Right renal cortex interstitium (tissue), 3 donors: ENCODE measurements at places on chromosomes 12 and 14. TPM values are rescaled to one million over a fixed set of nuclear protein-coding genes. Genes with fewer than 3 reads are reported as not detected.

GRCh38 chr12:52141306-52141705 lies 50.5 kb downstream of the KRT80 start:
- no peak for DNase-seq

DNA sequence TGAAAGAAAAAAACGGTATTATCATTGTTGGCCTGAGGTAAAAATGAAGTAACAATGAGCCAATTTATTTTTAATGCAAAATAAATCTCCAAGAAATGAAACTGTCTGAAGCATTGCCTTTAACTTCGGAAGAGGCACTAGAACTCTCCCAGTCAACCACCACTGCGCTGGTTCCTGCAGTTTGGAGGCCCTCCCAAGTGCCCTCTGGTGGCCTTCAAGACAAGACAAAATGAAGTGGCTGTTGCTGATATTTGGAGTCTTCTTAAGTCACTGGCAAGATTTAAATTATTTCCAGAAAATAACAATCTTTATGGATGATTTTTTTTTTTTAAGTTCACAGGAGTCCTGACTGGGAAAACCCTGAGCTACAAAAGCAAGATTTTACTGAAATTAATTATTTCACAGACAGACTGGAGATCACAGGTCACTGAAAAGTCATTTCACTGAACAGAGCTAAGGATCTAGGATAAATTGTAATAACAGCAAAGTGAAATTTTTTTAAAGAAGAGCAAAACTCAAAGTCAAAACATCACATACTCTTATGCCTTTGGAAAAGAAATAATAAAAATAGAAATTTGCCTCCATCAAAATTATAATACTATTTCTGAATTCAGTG lies 58.2 kb downstream of the DICER1 start:
- DNase-seq, result no peak

DNA sequence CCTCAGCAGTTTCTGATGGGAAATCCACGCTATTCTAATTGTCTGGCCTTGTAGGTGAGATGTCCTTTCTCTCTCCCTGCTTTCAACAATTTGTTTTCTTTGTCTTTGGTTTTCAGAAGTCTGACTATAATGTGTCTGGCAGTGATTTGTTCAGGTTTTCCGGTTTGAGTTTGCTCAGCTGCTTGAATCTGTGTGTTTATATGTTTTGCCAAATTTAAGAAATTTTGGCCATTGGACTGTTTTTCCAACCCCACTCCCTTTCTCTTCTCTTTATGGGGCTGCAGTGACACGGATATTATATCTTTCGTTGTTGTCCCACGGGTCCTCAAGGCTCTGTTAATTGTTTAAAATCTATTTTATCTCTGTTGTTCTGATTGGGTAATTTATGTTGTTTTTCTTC lies 105.0 kb downstream of the ADGRD1 start:
- DNase-seq, result no peak

DNA sequence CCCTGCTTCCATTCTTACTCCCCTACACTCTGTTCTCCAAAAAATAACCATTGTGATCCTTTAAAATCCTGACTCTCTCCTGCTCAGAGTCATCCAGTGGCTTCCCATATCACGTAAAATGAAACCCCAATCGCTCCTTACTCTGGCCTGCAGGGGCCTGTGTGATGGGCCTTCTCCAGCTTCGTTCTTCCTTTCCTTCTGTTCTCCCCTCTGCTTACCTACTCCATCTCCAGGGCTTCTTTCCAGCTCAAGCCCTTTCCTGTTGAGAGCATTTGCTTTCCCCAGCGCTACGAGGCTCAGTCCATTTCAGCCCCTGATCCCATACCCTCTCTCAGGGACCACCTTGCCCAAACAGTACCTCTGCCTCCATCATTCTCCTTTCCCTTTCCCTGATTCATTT lies 144.4 kb upstream of the ARHGAP5 start:
- no peak for DNase-seq

GRCh38 chr14:52740751-52741150 lies 10.8 kb downstream of the STYX start:
- no peak for DNase-seq

DNA sequence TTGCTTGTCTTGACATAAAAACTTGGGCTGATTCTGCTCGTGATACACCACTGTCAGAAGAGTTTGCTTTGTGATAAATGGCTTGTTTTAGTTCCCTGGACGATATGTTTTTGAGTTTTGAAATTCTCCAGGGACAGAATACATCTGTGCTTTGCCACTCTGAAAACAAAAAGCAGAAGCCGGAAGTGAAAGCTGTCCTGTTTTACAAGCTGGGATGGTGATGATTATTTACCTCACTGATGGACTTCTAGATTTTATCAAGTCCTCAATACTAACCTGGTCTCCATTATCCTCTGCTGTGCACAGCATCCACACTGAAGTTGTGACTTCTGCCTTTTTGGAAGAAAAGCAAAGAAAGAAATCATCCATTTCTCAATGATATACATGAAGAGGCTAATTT lies 251.6 kb downstream of the TRHDE start:
- DNase-seq, result no peak

DNA sequence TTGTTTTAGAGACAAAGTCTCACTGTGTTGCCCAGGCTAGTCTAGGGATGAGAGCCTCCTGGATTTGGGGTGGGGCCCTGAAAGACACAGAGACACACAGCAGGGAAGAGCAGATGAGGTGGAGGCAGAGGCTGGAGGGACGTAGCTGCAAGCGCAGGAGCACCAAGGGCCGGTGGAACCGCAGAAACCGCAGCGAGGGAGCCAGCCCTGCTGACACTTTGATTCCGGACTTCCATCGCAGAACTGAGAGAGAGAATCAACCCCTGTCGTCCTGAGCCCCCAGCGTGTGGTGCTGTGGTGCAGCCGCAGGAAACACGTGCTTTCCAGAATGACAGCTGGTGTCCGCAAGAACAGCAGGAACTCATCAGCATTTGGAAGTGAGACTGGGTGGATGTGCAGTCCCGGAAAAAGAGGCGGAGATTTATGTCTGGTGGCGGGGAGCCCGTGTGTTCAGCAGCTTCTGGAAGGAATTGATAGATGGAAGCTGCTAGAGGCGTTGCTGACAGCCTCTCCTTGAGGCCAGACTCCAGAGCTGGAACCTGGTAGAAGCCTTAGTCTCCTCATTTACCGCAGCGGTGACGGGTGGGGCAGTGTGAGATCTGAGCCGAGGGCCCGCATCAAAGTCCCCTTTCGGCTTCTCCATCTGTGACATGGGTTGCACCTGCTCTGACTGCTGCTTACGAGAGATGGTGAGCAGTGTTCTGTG lies 21.9 kb upstream of the KLC1 start:
- peak; percentile 88 for DNase-seq

DNA sequence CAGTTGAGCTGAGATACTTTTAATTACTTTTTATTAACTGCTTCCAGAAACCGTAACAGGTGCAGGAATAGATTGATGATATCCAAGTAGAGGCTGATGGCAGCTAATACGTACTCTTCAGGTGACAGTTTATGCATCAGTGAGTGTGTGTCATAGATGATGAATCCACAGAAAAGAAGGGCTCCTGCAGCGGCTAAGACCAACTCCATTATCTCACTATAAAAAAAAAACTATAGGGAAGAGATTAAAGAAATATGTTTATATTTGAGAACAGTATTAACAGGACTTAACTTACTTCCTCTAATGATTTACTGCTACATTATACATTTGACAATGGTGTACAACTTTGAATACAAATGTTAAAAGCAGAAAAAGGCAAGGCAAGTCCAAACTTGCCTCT lies 7.4 kb upstream of the LLPH start:
- DNase-seq, result no peak

GRCh38 chr14:36167431-36167830 lies 9.1 kb downstream of the PTCSC3 start:
- no peak for DNase-seq

DNA sequence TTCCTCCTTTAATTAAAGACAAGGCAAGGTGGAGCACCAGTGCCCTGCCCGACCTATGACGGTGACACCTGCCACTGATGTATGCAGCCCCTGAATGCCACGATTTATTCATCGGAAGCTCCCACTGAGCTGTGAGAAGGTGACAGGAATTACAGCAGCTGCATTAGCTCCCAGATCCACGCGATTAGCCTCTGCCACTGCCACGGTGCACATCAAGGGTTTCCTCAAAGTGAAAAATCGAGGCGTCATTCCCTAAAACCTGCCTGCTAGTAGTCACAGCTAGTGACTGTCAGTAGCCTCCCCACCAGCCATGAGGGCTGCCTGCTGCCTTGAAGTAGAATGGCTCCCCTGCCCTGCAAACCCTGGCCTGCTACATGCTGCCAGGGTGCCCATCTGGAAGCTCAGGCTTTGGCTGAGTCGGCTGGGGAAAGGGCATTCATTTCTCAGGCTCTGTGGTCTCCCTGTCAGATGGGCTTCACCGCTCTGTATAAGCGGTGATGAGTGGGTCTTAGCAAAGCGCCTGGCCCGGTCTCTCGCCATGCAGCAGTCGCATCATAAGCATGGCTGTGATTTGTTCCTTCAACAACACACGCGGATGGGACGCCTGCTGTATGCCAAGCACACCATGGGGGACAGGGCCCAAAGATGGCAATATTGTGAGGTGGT lies 8.2 kb upstream of the BCL11B start:
- DNase-seq, result no peak

GRCh38 chr12:117882181-117882580 lies 86.6 kb downstream of the KSR2 start:
- no peak for DNase-seq

DNA sequence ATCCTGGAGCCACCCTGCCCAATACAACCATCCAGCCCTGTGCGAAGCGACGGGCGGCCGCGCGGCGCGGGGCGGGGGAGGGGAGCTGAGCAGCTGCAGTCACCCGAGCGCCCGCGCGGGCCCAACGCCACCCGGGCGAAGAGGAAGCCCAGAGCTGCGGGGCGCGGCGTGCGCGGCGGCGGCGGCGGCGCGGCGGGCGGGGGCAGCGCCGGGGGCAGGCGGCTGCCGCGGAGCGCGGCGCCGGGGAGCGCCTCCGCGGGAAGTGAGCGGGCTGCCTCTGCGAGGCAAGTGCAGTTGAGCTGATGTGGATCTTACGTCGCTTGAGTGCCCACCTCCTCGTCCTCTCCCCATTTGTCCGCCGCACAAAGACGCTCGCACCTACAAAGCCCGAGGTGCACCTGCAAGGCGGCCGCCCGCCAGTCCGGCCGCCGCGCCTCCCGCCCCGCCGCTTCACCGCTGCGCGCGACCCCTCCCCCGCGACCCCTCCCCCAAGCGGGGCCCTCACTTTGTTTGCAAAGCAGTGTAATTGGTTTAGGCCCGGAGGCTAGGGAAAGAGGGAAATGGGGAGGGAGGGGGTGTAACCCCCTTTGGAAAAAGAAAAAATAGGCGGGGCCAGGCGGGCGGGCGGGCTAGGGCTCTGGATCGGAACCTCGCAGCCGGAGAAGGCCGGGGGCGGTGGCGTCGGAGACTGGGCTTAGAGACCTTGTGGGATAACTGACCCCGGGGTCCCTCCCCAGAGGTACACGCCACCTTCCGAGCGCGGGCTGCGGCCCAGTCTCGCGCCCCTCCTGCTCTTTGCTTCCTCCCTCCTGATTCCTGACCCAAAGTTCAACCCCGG lies at the start of the genes FOXA1 and TTC6:
TSS of gene FOXA1 (minus strand) at position 279 of the 838 bp plus-strand sequence. CDS start at position 2, 277 bp downstream.
TSS of gene TTC6 (plus strand) at position 659 of the 838 bp plus-strand sequence. CDS start 26,436 bp downstream, outside the sequence.
- no peak for DNase-seq

DNA sequence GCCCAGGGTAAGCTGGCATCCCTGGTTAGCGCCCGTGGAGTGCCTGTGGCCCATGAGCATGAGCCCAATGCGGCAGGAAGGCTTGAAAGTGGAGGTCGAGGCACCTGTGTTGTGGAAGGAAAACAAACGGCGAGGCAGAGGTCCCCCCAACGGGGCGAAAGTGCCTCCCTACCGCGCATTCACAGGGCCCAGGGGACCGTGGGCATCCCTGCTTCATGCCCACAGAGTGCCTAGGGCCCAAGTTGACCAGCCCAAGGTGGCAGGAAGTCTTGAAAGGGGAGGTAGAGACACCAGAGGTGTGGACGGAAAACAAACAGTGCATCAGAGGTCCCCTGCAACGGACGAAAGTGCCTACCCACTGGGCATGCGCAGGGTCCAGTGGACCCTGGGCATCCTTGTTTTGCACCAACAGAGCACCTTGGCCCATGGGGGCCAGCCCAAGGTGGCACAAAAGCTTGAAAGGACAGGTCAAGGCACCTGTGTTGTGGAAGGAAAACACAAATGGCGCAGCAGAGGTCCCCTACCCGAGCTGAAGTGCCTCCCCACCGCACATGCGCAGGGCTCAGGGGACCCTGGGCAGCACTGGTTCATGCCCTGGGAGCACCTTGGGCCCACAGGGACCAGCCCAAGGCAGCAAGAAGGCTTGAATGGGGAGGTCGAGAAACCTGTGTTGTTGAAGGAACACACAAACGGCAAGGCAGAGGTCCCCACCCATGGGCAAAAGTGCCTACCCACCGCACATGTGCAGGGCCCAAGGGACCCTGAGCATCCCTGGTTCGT lies 377.5 kb downstream of the ALG10 start:
- no peak for DNase-seq

- no peak for DNase-seq
Measured at GRCh38 chr12:65460063-65460462, 181.6 kb downstream of the MSRB3 start.

GRCh38 chr12:25051656-25052195 lies 102.8 kb upstream of the BCAT1 start:
- DNase-seq, result no peak

DNA sequence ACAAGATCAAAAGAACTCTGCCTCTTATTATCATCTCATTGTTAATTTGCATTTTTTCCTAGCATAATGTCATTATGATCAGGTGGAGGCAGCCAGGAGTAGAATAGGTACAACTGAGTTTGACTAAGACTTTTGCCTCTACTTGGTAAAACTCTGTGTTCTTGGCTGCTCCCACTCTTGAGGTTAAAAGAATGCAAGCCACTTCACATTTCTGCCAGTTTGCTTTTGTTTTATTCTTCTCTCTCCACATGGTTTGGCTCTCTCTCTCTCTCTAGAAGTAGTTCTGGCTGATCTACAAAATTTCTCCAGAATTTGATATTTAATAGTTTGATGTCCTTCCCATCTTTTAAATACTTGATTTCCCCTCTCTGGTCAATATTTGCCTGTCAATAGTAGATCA lies 170.7 kb upstream of the E2F7 start:
- DNase-seq, result no peak

OTUB2 gene
- polyA plus RNA-seq, result 5.0 TPM

SLC41A2 gene
- 4.6 TPM for polyA plus RNA-seq

NR1H4 gene
- 15.4 TPM for polyA plus RNA-seq

SLC4A8 gene
- polyA plus RNA-seq, result 3.3 TPM

CDH24 gene
- 18.0 TPM for polyA plus RNA-seq

MYF6 gene
- 0.18 TPM for polyA plus RNA-seq

SPSB2 gene
- polyA plus RNA-seq, result 13.2 TPM

CCDC197 gene
- not detected for polyA plus RNA-seq
